ENCODE measurements at places on chromosomes 2 and 18.

DNA sequence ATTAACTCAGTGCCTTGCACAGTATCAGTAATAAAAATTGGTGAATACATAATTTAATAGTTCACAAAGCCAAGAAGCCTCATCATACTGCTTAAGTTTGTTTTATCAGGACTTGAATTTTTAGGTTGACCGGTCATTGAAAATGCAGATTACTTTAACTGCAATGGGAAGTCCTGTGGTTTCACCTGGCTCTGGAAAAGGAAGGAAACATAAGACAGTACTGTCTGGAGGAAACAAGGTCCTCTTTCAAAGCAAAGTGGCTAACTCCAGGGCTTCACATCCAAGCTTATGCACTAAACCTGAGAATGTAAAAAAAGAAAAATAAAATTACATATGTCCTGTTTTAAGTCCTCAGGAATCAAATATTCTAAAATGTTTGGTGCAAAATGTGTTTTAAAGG is 119.7 kb downstream of the DLGAP1 start:
- DNase-seq: no peak

DNA sequence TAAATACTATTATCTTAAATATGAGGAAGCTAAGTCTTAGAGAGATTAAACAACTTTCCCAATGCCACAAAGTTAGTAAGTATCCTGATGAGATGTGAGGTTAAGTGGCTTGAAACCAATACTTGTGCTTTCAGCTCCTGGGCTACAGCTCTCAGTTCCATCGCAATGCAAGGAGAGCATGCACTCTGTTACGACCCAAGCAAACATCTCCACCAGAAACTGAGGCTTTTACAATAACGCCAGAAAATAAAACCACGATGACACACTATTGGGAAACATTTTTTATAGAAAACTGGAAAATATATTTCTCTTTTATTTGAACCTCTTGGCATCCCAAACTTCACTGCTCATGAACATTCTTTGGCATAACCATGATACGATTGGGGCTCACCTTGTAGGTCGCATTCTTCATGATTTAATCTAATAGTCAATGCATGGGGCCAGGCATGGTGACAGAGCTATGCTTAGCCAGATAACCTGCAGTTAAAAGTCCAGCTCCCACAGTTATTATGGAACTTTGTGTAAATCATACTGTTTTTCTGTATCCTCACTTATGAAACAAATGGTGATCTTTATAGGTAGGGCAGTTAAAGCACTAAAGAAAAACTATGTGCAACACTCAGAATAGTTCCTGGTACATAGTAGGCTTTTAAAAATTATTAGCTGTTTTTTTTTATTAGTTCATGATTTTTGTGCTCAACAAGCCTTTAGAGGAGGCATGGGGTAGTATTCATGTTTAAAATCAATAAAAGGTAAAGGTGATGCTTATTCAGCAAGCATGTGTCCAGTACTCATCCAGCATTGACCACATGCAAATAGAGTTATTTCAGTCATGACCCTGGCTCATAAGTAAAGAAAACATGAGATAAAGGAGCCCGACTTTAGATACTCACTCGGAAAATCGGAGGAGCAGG is 238.3 kb upstream of the TRIB2 start:
- DNase-seq: no peak

GRCh38 chr2:74406035-74406434 is 15.4 kb downstream of the C2orf81 start:
- no peak for DNase-seq

DNA sequence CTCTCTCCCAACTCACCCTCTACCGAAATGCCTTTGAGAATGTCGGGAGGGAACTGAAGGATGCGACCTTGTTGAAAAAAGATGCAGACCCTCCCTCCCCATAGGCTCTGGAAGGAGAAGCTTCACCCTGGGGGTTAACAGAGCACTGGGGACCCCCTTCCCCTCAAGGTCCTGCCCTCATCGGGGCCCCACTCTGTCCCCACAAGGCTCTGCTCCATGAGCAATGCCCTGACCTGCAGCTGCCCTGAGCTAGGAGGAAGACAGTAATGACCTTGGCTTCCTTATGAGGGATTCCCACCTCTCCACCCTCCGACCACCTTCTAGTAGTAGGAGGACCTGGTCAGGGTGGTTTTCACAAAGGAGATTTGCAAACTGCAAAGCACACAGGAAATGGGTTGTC is 44.4 kb upstream of the HPCAL1 start:
- DNase-seq: no peak

GRCh38 chr2:73638429-73638828 is 3.8 kb downstream of the NAT8 start:
- no peak for DNase-seq

DNA sequence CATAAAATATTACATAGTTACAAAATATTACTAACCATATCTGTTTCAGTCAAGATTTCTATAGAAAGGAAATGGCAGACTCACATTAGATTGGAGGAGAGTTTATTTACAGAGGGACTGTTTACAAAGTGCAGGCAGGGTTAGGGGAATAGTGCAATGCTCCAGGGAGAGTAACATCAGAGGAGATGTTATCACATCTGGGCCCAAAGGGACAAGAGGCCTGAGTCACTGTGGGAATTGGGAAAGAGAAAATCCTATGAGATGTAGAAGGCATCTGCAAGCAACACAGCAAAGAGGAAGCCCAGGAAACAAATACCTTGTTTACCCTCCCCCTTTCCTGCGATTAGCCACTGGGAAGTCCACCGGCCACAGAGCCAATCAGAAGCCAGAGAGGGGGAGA is 227.3 kb upstream of the TANK start:
- DNase-seq: no peak

- no peak for DNase-seq
Measured at GRCh38 chr2:16948053-16948452, 282.4 kb upstream of the CYRIA start.

GRCh38 chr2:239984421-239985194 is 40.5 kb downstream of the NDUFA10 start:
- no peak for DNase-seq

Data from CD4-positive, alpha-beta T cell treated with Interleukin-17A for 4 hours (primary cell).